ENCODE measurements at places on chromosomes 2 and 18.

- no peak for DNase-seq
Measured at GRCh38 chr2:96616535-96616934, 21.6 kb downstream of the KANSL3 start.

DNA sequence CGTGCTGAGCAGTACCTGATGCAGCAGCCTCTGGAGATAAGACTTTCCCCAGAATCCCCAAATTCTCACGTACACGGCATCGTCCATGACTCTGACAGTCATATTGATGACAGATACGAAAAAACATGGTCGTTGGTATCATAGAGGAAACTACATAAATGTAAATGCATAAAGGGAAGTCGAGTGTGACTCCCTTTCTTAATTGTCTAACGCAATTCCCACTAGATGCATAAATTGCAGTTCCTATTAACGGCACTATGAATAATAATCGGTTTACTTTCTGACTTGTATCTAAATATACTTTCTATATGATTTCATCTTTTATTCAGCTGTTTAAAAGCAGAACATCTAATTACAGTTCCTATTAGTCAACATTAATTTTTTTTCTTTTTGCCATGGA, 322.6 kb upstream of the REV1 start:
- DNase-seq: no peak

GRCh38 chr18:52227536-52227935, 112.5 kb upstream of the DCC start:
- no peak for DNase-seq

- no peak for DNase-seq
Measured at GRCh38 chr2:47260971-47261370, 105.9 kb upstream of the STPG4 start.

- no peak for DNase-seq
Measured at GRCh38 chr2:67295851-67296250, 101.3 kb upstream of the ETAA1 start.

GRCh38 chr2:191859681-191860080, 12.8 kb upstream of the CAVIN2 start:
- no peak for DNase-seq

DNA sequence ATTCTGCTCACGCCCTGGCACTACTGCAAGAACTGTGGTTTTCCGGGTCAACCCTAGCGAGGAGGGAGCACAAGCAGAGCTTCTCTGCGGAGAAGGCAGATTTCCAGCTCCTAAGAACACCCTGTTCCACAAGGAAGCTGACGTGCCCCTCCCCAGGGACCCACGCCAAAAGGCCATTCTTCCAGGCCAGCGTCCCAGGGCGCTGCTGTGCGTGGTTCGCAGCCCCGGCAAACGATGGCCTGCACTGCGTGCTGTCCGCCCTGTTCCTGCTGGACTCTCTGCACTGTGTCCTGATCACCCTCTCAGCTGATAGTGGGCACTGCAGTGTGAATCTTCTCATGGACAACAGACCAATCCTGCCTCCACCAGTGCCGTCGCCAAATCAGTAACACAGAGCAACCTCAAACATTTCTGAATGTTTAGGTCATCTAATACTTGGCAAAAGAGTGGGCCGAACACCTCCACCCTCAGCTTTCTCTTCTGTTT, 49.1 kb downstream of the ADI1 start:
- DNase-seq: no peak

DNA sequence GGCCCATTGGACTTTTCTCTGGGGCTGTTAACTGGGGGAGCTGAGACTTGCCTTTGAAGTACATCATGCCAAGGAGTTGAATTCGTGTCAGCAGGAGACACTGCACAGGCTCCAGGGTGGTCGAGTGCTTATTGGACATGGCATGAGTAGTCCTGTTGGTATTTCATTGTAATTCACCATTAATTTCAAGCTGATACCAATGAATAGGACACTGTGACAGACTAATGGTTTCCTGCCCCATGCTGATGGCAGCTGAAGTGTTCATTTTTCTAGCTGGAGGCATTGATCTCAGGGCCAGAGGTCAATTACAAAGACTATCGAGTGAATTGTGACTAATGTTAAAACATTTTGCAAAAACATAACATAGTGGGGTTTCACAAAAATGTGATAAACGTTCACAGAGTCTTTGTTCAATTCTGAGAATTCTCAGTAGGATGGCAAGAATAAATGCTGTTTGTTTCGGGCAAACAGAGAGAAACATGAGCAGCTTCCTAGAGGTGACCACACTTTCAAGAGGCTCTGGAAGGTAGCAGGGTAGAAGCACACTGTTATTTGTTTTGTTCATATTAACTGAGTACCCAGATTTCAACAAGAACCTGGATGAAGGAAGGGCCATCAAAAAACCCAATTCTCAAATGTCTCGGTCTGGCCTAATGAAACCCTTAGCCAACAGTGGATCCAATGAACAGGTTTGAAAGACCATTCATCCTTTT, 90.6 kb upstream of the ARL4C start:
- DNase-seq: no peak

GRCh38 chr2:121039679-121040078, 245.3 kb downstream of the TFCP2L1 start:
- DNase-seq: no peak

GRCh38 chr2:30655660-30656059, 151.6 kb downstream of the CAPN13 start:
- DNase-seq: no peak

GRCh38 chr2:643334-643733, 33.9 kb downstream of the TMEM18 start:
- no peak for DNase-seq

DNA sequence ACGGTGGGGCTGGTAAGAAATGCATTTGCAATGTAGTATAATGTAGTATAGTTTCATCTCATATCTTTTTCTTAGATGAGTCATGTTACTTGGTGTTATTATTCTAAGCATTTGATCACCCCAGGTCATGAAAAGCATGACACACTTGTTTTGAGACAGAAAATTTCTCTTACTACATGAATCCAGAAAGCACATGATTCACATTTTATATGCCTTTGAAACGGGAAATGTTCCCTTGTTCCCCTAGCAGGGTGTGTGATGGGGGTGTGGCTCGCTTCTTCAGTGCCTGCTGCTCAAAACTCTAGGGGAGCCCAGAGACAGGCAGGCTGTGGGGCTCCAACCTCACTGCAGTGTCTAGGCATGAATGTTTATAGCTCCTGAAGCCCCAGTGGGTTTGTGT, 116.0 kb upstream of the RAB27B start:
- DNase-seq: no peak

GRCh38 chr2:163592954-163593622, 142.7 kb downstream of the FIGN start:
- no peak for DNase-seq

DNA sequence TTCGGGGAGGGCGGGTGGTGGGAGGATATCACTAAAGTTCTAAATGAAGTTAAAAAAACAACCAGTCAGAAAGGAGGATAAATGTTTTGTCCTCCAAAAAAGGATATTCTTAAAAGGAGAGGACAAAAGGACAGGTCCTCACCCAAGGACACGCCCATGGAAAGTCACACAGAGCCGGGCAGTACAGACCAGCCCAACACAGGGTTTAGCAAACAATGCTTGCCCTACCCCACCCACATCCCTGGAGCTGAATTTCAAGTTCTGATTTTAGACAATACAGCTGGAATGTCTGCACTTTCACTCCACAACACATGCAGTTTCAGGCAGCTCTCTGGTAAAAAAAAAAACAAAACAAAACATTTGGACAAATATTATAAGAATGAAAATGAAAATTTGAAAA, 67.9 kb downstream of the SLC9A4 start:
- no peak for DNase-seq

DNA sequence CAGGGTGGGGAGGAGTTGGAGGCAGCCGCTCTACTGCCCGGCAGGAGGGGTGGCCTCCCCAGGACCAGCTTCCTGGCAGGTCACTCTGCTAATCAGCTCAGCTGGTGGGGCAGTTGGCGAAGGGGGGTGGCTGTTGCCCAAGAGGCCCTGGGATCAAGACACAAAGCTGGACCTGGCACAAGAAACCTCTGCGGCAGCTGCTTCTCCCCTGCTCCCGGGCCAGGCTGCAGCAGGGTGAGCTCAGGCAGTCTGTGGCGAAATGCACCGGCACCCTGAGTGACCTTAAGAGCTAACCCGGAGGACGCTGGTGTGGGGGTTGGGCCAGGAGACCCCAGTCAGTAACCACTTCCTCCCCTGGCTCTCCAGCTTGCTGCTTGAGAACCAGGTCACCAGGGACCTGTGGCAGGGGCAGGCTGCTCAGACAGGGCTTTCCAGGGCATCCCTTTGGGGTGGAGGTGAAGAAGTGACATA, 31.1 kb downstream of the TOGARAM2 start:
- peak; percentile 44 for DNase-seq

DNA sequence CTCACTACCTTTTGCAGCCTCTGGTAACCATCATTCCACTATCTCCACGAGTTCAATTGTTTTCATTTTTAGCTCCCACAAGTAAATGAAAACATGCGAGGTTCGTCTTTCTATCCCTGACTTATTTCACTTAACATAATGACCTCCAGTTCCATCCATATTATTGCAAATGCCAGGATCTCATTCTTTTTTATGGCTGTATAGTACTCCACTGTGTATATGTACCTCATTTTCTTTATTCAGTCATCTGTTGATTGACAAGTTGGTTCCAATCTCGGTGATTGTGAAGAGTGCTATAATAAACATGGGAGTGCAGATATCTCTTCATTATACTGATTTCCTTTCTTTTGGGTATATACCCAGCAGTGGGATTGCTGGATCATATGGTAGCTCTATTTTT, 16.9 kb downstream of the IL1RN start:
- DNase-seq: no peak

GRCh38 chr18:35227254-35227653, 13.6 kb upstream of the ZNF397 start:
- DNase-seq: no peak

- DNase-seq: no peak
Measured at GRCh38 chr2:232689152-232689910, 7.8 kb upstream of the GIGYF2 start.

DNA sequence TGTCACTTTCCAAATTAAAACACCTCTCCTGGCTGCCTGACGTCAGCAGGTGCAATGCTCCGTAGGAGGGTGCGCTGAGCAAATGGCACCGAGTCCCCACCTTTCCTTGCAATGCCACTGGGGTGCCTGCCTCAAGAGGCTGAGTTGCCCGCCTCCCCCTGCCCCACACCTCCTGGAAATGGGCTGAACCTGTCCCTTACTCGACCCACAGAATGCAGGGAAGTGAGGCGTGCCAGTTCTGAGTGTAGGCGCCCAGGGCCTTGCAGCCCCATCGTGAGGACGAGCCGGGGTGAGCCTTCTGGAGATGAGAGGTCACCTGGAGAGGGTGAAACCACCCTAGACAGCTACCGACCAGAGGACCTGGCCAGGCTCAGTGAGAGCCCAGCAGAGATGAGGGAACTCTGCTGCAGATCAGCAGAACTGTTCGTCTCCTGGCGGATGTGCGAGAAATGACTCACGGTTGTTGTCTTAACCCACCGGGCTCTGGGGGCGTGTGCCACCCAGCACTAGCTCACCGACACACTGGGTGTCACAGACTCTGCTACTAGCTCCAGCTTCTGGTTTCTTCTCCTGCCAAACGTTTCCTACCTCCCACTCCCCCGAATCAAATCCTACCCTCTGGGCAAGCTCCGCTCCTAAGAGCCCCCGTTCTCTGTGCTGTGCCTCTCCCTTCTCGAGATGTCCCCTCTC, 168.7 kb upstream of the HDAC4 start:
- DNase-seq: no peak

- no peak for DNase-seq
Measured at GRCh38 chr2:62187246-62187645, 8.7 kb upstream of the B3GNT2 start.

- DNase-seq: peak; percentile 46
Measured at GRCh38 chr2:201127570-201127969, 11.6 kb downstream of the CFLAR start.

GRCh38 chr2:193428336-193428818, 1233.6 kb upstream of the TMEFF2 start:
- DNase-seq: no peak

- no peak for DNase-seq
Measured at GRCh38 chr2:74851191-74851566, 17.3 kb downstream of the HK2 start.

DNA sequence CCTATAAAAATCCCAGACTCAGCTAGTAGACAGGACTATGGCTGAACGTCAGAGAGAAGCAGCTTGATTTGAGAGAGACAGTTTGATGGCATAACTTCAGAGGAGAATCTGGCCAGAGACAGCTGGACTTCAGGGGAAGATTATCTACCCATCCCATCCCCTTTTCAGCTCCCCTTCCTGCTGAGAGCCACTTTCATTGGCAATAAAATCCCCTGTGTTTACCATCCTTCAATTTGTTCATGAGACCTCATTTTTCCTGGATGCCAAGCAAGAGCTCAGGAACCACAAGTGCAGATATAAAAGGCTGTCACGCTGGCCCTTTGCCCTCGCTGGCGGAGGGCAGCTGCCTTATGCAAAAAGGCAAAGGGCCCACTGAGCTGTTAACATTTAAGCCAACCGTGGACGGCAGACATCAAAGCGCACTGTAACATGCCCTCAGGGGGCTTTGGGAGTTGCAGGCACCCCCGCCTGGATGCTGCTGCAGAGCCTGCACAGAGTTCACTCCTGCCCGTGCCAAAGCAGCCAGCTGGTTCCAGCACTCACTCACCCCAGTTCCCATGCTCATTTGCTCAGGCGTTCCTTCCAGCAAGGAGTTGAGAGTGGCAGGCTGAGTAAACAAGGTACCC, 164.3 kb upstream of the PGAP1 start:
- DNase-seq: no peak

- DNase-seq: no peak
Measured at GRCh38 chr2:58560531-58560930, 319.4 kb upstream of the FANCL start.

DNA sequence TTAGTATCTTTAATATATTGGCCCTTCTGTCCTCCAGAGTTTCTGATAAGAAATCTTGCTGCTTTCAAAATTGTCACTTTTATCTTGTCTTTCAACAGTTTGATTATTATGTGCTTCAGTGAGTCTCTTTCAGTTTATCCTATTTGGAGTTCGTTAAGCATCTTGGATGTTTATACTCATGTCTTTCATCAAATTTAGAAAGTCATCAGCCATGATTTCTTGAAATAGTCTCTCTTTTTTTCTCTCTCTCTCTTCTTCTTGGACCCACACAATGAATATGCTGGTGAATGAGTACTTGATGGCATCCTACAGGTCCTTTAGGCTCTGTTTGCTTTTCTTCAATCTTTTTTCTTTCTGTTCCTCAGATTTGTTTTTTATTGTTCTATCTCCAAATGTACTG, 26.9 kb upstream of the KIF5C start:
- no peak for DNase-seq

- no peak for DNase-seq
Measured at GRCh38 chr2:239394346-239394945, 6.4 kb downstream of the HDAC4 start.

- no peak for DNase-seq
Measured at GRCh38 chr2:33494155-33494779, 17.8 kb downstream of the RASGRP3 start.

DNA sequence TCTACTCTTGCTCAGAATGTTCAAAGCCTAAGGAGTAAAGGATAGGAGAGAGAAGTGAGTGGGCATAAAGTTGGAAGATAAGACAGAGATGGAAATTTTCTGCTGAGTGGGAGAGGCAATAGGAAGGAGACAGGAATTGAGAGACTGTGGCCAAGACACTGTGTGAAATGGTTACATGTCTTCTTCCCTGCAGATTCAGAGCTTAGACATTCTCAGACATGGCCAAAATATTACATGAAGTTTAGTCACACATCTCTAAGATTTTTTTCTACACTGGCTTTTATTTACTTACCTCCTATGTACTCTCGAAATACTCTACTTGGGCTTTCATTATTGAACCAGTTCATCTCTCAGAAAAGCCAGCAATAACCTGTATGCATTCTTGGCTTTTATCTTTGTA, 363.0 kb upstream of the FANCL start:
- no peak for DNase-seq

Measured in activated CD8-positive, alpha-beta memory T cell treated with anti-CD3 and anti-CD28 coated beads, Interleukin-2, amount 50 U/mL, for 4 hours (primary cell).